ENCODE measurements at places on chromosomes 7 and 10.

- DNase-seq, result no peak
These were observed 7.5 kb downstream of the MTG1 start for GRCh38 chr10:133401500-133401899.

GRCh38 chr7:98133181-98133580, 26.5 kb downstream of the LMTK2 start:
- no peak for DNase-seq

- DNase-seq, result no peak
These were observed 2.4 kb downstream of the ANKRD22 start for GRCh38 chr10:88849234-88849633.

- no peak for DNase-seq
These were observed 52.9 kb downstream of the IKZF1 start for GRCh38 chr7:50357426-50357825.

DNA sequence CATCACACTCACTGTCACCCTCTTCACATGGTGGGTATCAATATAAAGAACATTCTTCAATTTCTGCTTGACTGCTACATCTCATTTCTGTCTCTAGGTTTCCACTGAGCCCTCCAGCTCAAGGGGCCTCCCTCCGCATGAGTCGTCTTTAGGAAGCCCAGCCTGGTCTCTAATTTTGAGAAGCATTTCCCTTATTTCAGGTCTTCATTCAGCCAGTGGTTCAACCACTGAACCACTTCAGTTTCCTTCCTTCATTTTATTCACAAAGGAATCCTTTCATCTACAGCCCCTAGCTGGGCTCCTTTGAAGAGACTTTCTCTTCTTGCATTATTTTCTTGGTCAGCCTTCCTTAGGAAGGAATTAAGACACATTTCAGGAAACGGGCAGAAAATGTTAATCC, 257.4 kb downstream of the KCNMA1 start:
- DNase-seq, result no peak

- no peak for DNase-seq
These were observed 512.1 kb downstream of the RPS24 start for GRCh38 chr10:78545756-78546155.

DNA sequence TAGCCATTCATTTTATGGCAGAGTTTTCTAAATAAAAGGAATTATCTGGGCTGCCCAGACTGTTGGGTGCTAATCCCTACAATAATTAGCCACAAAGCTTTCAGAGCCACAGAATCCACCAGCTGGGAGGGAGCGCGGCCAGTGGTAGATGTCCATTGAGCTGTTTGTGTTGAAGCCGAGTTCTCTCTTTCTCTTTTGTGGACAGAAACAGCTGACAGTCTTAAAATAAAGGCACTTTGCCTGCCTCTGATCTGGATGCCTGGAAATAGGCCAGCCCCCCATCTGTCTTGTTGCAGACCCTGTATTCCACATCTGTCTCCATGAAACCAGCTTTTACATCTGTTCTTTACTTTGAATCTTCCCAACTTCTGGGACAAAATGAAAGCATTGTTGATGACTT, 66.1 kb downstream of the MTPN start:
- no peak for DNase-seq

DNA sequence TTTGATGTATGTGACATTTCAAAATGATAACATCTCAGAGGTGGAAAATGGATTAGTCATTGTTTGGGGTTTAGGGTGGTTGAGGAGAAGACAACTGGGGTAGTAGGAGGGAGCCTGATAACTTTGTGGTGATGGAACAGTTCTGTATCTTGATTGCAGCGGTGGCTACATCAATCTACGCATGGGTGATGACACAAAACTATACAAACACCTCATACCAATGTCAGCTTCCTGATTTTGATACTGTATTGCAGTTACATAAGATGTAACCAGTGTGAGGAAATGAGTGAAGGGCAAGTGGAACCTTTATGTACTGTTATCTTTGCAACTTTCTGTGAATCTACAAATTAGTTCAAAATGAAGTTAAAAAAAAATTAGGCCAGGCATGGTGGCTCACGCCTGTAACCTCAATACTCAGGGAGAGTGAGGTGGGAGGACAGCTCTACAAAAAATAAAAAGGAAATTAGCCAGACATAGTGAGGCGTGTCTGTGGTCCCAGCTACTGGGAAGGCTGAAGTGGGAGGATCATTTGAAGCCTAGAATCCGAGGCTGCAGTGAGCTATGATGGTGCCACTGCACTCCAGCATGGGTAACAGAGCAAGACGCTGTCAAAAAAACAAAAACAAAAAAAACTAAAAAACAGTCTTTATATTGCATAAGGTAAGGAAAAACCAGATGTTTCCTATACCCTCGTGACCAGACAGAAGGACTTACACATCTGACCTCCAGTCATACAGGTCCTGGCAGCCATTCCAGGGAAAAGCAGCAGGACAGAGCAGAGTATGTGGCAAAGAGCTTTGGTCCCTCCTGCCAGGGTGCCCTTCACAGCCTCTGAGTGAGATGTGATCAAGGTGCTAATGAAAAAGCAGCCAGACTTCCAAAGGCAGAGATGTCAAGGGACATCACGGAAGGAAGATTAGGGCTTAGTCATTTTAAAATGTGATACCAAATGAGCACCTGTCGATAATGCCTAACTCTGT, 50.8 kb downstream of the CYTH3 start:
- no peak for DNase-seq

- DNase-seq, result no peak
These were observed 25.8 kb downstream of the CEP41 start for GRCh38 chr7:130415006-130415405.
